Breast epithelium (tissue), 4 donors: ENCODE measurements at places on chromosomes 12 and 14.

GRCh38 chr12:41333974-41334373 lies 145.9 kb downstream of the PDZRN4 start:
- H3K4me3 ChIP-seq, result no peak overlapping the region
- no peaks in the 10 kb centered on the region for H3K4me1 ChIP-seq
- H3K36me3 ChIP-seq, result no peaks in the 10 kb centered on the region
- DNase-seq, result no peak
- no peaks in the 10 kb centered on the region for H3K27me3 ChIP-seq

DNA sequence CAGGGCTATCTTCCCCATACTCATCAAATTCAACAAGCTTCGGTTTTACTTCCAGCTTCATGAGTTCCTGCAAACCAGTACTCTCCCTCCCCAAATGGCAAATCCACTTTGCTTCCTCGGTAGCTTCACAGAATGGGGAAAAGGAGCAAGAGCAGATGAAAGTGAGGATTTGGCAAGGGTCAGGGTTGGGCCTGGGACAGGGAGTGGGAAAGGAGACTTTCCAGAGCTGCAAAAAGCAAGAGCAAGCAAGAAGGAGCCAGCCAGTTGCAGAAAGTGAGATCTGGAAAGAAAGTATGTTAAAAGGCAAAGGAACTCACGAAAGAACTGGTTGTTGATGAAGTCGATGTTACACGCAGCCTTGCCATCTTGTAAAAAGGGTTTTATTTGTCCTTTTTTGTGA lies 522.8 kb upstream of the TBX3 start:
- no peak for DNase-seq
- no peaks in the 10 kb centered on the region for H3K27me3 ChIP-seq
- H3K27ac ChIP-seq, result no peak overlapping the region
- no peak overlapping the region for H3K4me3 ChIP-seq
- H3K4me1 ChIP-seq, result no peaks in the 10 kb centered on the region

- no peak overlapping the region for H3K4me3 ChIP-seq
- no peak overlapping the region for H3K27ac ChIP-seq
- H3K36me3 ChIP-seq, result no peaks in the 10 kb centered on the region
- H3K4me1 ChIP-seq, result no peaks in the 10 kb centered on the region
- DNase-seq, result no peak
Observed at GRCh38 chr14:61652526-61653262, 42.6 kb upstream of the HIF1A start.

DNA sequence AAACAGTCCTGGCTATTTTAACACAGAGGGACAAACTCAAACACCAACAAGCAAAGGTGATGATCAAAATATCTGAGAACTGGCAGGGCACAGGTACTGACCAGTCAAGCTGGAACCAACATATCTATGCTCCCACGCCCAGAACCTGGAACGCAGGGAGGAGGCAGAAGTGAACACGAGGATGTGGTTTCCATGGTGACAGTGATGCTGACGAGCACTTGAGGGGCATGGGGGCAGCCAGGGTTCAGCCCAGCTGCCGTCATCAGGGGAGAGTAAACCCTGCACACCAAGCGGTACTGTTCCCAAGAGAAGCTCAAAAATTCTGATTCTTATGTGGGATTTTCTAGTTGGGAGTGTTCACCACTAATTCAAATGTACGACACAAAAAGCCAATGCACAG lies 113.6 kb upstream of the SFSWAP start:
- H3K4me1 ChIP-seq, result no peaks in the 10 kb centered on the region
- H3K4me3 ChIP-seq, result no peak overlapping the region
- DNase-seq, result no peak
- no peaks in the 10 kb centered on the region for H3K27me3 ChIP-seq

- no peaks in the 10 kb centered on the region for H3K36me3 ChIP-seq
- H3K27me3 ChIP-seq, result no peaks in the 10 kb centered on the region
- DNase-seq, result no peak
- no peaks in the 10 kb centered on the region for H3K4me1 ChIP-seq
Observed at GRCh38 chr14:85172889-85173477, 357.0 kb upstream of the FLRT2 start.
